ENCODE measurements at places on chromosomes 2 and 18. TPM values are rescaled to one million over a fixed set of nuclear protein-coding genes. Genes with fewer than 3 reads are reported as not detected.

DNA sequence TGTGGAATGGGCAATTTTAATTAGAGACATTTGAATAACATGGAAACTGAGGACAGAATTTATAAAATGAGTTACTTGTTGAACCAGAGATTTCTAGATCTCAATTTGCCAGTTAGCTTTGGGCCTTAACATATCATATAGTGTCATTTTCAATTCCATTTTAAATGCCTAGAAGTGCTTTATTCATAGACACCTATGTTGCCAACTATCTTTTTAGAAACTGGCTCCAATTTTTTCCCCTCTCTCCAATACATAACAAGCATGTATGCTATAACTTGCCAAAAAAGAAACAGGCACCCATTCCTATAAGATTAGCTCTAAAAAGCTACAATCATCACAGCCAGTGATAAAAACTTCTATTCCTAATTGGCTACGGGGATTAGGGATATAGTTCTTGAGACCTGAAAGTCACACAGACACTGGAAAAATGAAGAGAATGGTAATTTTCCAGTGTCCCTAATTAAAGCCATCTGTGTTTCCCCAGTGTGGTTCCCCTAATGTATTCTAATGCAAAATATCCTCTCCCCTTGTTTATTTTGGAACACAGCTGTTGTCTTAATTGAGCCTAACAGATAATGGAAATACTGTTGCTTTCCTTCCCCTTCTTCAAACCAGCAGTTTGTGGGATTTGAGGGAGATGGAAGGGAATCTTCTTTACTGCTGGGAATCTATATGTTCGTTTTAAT is 205.5 kb upstream of the FSHR start:
- no peak for DNase-seq

DNA sequence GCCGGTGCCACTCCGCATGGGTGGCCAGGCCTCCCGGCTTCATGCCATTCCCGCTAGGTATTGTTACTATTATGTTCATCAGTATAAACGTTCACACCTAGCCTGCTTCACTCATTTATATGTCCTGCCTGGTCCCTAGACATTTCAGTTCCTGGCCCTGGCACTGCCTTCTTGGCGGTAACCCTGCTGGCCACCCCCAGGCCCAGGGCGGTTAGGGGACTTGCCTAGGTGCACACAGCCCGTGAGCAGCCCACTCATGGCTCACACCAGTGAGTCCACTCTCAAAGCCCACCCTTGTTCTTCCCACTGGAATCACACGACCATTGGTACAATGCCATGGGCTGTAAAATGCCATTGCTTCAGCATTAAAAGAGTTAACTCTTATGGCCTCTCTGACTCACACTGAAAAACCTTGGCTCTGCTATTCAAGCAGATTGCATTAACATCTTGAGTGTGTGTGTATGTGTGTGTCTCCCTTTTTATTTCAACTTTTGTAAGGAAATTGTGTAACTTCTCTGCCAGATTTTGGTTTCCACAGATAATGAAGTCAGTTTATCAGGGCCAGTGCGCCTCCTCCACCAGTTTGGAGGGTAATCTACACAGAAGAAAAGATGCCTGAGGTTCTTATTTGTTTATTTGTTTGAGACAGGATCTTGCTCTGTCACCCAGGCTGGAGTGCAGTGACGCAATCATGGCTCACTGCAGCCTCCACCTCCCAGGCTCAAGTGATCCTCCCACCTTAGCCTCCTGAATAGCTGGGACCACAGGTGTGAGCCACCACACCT is 74.2 kb downstream of the RAB31 start:
- no peak for DNase-seq

DNA sequence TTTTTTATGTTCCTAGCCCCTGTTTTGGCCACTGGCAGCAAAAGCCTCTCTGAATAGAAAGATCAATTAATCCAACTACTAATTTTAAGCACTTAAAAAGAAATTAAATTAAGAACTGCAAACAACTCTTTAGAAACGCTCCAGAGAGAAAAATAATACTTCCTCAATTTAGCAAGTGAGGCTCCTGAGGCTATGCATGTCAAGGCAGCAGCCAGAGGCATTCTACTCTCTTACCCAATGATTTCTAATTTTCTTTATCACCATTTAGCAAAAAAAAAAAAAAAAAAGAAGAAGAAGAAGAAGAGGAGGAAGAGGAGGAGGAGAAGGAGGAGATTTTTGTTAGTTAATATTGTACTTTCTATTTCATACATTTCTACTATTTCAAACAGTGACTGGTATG is 68.5 kb downstream of the TMEM237 start:
- DNase-seq = no peak

- no peak for DNase-seq
Measured at GRCh38 chr2:230805353-230806017, 59.3 kb upstream of the ITM2C start.

DNA sequence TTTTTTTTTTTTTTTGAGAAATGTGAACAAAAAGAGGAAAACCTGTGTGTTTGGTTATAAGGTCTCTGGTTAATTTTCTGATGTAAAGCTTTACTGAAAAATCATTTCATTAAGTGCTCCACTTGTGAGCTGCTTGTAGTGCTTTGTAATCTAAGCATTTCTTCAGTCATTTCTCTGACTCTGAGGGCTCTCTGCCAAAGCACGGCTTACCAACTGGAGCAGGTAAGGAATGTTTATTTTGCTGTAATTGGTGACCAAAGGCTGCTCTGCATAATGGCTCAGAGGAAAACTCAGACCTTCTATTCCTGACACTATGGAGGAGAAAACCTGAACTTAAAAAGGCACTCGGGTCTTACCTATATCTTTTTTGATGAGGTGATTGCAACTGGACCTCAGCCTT is 848.8 kb downstream of the MBD2 start:
- no peak for DNase-seq

The EFEMP1 gene
- total RNA-seq = not detected

The MOGAT1 gene
- total RNA-seq = not detected

The G6PC2 gene
- total RNA-seq = not detected

The NT5C1B gene
- not detected for total RNA-seq

The GKN1 gene
- not detected for total RNA-seq

The DARS1 gene
- total RNA-seq = 160 TPM

The SAG gene
- total RNA-seq = not detected

Measured in activated CD4-positive, alpha-beta T cell treated with anti-CD3 and anti-CD28 coated beads, Interleukin-2, amount 10 ng/mL, durations not matched to agents 24 days and 14 days (primary cell).